CD4-positive, alpha-beta T cell (primary cell): ENCODE measurements at places on chromosomes 2 and 18.

DNA sequence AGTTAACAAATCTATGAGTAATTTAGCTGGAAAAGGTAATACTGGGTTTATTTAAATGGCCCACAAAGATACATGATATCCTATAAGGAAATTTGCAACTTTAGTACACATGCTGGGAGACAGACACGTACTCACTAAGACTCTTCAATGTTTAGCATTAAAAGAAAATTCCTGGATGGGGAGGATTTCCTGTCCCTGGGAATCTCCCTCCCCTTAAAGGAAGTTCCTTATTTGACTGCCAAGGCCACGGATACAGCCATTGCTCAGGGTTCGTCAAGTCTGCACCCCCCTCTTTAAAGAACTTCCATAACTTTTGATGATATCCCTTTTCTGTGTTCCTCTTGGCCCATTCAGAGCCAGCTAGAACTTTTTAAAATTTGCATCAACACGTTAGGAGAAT is 267.6 kb downstream of the CD226 start:
- no peak for DNase-seq

DNA sequence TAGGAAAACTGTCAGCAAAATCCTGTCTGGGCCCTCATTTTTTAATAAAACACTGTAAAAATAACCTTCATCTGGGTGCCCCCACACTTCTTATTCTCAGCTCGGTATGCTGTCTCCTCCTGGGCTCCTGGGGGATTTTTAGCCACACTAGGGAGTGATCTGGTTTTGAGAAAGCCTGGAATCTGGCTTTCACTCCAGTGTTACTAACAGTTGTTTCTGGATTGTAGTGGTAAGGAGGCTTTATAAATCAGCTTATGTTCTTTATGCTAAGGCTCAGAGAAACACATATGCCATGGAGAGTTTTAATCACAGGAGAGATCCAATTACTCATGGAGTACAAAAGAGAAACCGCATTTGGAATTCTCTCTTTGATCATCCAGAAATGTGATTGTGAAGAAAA is 744.3 kb upstream of the SOX11 start:
- DNase-seq = no peak

DNA sequence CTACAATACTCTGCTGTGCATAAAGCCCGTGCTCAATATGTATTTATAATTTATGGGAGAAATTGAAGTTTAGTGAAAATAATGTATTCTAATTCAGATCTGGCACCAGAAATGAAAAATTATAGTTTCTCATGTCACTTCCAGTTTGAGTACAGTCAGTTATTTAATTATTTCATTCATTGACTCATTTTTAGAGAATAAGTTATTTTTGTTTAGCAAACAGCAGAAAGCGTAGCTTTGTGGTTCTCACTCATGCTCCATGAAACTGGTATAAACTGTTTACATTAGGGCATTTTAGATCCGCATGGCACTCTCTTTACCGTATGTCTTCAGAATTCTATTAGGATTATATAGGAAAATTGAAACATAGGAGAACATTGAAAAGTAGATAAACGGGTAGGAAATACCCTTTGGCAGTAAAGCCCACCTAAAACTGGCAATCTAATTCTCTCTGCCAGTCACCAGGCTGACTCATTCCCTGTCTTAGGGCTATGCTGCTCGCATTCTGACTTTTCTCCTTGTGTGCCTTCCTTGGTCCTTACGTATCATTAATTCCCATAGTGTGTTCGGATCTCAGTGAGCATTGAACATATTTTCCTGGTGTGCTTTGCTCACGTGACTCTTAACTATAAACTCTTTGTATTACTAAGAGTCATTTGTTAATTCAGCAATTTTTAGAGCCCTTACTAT is 106.0 kb downstream of the ZNF236 start:
- no peak for DNase-seq

DNA sequence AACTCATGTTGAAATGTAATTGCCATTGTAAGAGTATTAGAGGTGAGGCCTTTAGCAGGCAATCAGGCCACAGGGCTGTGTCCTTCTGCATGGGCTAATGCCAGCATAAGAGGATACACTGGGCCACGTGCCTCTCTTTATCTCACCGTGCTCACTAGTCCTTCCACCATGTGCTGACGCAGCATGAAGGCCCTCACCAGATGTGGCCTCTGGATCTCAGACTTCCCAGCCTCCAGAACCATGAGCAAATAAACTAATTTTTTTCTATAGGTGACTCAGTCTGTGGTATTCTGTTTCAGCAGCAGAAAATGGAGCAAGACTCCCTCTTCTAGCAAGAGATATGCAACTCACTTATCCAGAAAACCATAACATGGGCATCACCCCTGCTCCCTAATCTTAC is 149.7 kb upstream of the ZNF236 start:
- DNase-seq = no peak

GRCh38 chr18:24231773-24232735 is 93.2 kb downstream of the CABYR start:
- DNase-seq = no peak

- DNase-seq = no peak
Measured at GRCh38 chr2:20208476-20208859, 16.5 kb downstream of the SDC1 start.
